ENCODE measurements at places on chromosomes 12 and 14. TPM values are rescaled to one million over a fixed set of nuclear protein-coding genes. Genes with fewer than 3 reads are reported as not detected.
A peak's percentile ranks its signal among the peaks of the same experiment; 100 is the strongest.

DNA sequence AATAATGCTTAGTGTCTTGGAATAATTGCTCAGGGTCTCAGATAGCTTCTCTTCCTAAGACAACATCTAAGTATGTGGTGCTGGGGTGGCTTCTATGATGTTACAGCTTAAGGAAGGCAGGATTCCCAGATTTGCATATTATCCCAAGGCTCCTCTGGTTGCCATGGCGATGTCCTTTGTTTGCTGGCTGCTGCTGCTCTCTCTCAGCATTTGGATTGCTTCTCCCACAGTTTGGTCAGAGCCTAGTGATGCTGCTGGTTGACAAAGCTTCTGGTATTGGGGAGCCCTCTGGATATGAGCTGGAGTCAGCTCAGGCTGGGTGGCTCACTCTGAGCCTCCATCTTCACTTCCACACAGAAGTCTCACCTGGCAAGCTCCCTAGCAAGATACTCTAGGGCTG, 56.4 kb upstream of the FBXO33 start:
- no peaks in the 10 kb centered on the region for H3K36me3 ChIP-seq
- H3K27ac ChIP-seq = no peak overlapping the region
- H3K4me1 ChIP-seq = no peaks in the 10 kb centered on the region
- no peak for DNase-seq

DNA sequence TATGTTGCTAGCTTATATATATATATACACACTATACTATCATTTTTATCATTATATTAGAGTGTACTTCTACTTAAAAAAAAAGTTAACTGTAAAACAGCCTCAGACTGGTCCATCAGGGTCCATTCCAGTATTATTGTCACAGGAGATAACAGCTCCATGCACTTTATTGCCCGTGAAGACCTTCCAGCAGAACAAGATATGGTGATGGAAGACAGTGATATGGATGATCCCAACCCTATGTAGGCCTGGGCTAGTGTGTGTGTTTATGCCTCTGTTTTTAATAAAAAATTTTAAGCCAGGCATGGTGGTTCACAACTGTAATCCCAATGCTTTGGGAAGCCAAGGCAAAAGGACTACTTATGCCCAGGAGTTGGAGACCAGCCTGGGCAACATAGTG, 86.2 kb downstream of the GCH1 start:
- H3K27me3 ChIP-seq = no peaks in the 10 kb centered on the region
- no peaks in the 10 kb centered on the region for H3K4me1 ChIP-seq

DNA sequence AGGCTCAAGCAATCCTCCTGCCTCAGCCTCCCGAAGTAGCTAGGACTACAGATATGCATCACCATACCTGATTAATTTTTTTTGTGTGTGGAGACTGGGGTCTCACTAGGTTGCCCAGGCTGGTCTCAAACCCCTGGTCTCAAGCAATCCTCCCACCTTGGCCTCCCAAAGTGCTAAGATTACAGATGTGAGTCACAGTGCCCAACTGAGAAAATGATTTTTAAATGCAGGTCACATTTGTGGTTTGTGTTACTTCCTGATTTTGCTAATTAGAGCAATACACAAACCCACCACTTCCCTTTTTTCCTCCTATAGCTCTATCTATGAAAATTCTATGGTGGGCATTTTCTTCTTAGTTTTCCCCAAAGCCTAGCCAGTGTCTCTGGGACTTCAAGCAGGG, 45.5 kb upstream of the TMEM263 start:
- H3K27ac ChIP-seq = no peak overlapping the region
- H3K4me3 ChIP-seq = no peak overlapping the region
- H3K4me1 ChIP-seq = no peaks in the 10 kb centered on the region
- no peaks in the 10 kb centered on the region for H3K36me3 ChIP-seq
- DNase-seq = no peak

DNA sequence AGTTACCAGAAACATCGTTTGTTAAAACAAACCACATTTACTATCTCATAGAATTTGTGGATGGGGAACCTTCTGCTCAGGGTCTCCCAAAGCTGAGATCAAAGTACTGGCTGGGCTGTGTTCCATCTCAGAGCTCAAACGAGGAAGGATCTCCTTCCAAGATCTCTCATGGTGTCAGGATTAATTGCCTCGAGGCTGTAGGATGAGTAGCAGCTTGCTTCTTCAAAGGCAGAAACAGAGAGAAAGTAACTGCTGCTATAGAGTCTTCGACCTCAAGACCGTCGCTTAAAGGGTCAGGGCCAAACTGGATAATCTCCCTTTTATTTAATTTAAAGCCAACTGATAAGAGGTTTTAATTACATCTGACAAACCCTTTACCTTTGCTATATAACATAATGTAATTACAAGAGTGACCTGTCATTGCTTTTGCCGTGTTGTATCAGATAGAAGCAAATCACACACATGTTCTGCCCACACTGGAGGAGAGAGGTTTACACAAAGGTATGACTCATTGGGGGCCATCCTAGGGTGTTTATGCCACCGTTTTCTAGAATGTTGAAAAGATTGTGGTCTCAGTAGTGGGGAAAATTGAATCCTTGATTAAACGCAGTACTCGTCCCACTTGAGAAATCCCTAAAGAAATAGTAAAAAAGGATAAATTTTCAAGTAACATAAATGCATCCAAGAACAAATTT, 868.8 kb upstream of the TMEM132C start:
- no peak for DNase-seq
- H3K36me3 ChIP-seq = no peaks in the 10 kb centered on the region
- H3K4me1 ChIP-seq = no peaks in the 10 kb centered on the region
- no peak overlapping the region for H3K27ac ChIP-seq
- H3K27me3 ChIP-seq = no peaks in the 10 kb centered on the region
- H3K4me3 ChIP-seq = no peak overlapping the region

DNA sequence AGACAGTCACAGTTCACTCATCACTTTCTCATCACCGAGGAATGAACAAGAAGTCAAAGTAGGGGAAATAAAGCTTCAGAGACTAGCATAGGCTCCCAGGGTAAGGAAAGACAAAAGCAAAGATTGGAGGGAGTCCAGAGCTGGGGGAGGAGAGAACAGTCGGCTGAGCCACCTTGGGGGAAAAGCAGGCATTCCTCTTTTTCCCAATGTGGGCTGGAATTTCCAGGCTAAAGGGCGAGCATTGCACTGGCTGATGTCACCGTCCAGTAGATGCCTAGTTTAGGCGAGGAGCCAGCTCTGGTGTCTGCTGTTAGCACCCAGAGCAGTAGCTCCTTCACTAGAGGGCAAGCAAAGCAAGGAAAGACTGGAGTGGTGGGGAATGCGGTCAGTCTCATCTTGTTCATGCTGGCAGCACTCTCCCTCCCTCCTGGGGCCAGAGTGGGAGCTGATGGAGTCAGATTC, 8.5 kb upstream of the KRT75 start:
- H3K27me3 ChIP-seq = no peaks in the 10 kb centered on the region
- H3K4me1 ChIP-seq = no peaks in the 10 kb centered on the region
- H3K27ac ChIP-seq = no peak overlapping the region

DNA sequence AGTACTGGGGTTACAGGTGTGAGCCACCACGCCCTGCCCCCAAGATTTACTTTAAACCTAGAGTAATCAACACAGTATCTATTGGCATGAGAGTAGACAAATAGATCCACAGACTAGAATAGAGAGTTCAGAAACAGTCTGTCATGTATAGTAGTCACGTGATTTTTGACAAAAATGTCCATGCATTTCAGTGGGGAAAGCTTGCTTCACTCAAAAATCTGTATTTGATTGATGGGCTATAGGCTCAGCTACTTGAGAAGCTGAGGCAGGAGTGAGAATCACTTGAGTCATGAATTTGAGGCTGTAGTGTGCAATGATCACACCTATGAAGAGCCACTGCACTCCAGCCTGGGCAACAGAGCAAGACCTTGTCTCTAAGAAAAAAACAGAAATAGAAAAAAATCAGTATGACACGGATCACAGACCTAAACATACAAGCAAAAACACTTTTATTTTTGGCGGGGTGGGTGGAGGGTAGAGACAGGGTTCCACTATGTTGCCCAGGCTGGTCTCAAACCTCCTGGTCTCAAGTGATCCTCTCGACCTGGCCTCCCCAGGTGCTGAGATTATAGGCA, 7.6 kb upstream of the ORAI1 start:
- no peak for DNase-seq
- no peak overlapping the region for H3K4me3 ChIP-seq
- no peaks in the 10 kb centered on the region for H3K27me3 ChIP-seq
- H3K36me3 ChIP-seq = no peaks in the 10 kb centered on the region

- H3K27me3 ChIP-seq = no peaks in the 10 kb centered on the region
- H3K4me1 ChIP-seq = peaks cover 18% of the 10 kb centered on the region
- no peak overlapping the region for H3K4me3 ChIP-seq
- no peak overlapping the region for H3K27ac ChIP-seq
Measured at GRCh38 chr14:29738950-29739349, 188.7 kb downstream of the PRKD1 start.

- H3K36me3 ChIP-seq = no peaks in the 10 kb centered on the region
- DNase-seq = no peak
- no peaks in the 10 kb centered on the region for H3K4me1 ChIP-seq
- H3K4me3 ChIP-seq = no peak overlapping the region
Measured at GRCh38 chr14:38003746-38004609, 203.7 kb upstream of the SSTR1 start.

GRCh38 chr12:14601692-14602478, 34.2 kb upstream of the PLBD1 start:
- no peak overlapping the region for H3K27ac ChIP-seq
- no peak for DNase-seq
- H3K36me3 ChIP-seq = no peaks in the 10 kb centered on the region
- no peaks in the 10 kb centered on the region for H3K27me3 ChIP-seq
- H3K4me3 ChIP-seq = no peak overlapping the region

DNA sequence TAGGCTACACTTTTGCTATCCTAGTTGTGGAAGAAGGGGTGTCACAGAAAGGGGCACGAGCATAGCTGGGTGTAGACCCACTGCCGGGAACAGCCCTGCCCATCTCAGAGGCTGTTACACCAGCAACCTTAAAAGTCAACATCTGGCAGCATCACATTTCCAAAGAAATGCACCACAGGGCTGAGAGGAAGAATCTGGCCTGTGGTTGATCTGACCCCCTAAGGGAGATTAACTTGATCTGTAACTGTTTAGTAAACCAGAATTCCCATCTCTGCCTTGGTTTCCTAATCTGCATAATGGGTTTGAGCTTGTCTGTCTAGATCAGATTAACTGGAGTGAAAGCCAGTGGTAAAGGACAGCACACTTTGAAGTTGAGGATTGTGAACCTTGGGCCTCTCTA, 1.3 kb downstream of the LRP1-AS start:
- peaks cover 80% of the 10 kb centered on the region for H3K4me1 ChIP-seq
- H3K27me3 ChIP-seq = no peaks in the 10 kb centered on the region
- no peaks in the 10 kb centered on the region for H3K36me3 ChIP-seq
- peak overlapping the region; percentile 62 for H3K27ac ChIP-seq
- no peak for DNase-seq

DNA sequence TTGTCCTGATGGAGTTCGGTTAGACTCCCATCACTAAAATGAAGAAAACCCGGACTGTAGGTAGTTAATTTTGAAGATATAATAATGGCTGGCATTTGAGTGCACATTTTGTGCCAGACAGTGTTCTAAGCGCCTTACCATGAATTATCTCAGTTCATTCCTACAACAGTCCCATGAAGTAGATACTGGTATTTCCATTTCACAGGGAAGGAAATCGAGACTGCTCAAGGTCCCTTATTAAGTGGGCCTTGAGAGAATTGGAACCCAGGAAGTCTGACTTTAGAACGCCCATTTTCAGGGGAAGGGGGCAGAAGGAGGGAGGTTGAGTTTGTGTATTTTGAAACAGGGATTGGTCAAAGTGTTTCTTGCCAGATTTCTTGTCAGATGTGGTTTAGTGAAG, 855 bp downstream of the MNAT1 start:
- peak overlapping the region; percentile 88 for H3K27ac ChIP-seq
- H3K4me1 ChIP-seq = peaks cover 15% of the 10 kb centered on the region
- H3K36me3 ChIP-seq = no peaks in the 10 kb centered on the region
- DNase-seq = no peak
- no peaks in the 10 kb centered on the region for H3K27me3 ChIP-seq
- peak overlapping the region; percentile 89 for H3K4me3 ChIP-seq

GRCh38 chr12:452667-453210, 7.0 kb upstream of the B4GALNT3 start:
- H3K36me3 ChIP-seq = no peaks in the 10 kb centered on the region
- no peaks in the 10 kb centered on the region for H3K27me3 ChIP-seq
- no peak overlapping the region for H3K4me3 ChIP-seq
- no peak overlapping the region for H3K27ac ChIP-seq

DNA sequence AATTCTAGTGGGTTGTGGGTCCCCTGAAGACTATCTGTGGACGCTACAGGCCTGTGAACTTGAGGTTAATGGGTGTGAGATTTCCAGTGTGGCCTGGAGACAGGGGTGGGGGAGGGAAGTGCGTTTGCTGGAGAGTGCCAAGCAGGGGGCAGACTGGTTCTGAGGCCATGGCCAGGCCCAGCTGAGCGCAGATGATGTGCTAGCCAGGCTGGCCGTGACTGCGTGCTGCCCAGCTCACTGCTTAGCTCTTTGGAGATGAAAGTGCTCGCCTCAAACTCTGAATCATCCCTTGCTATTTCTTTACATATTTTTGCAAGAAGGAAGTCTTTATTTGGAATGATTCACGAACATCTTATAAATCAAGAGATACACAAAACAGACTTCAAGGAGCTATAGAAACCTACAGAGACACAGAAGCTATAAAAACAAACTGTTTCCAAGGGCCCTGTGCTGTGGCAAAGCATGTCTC, 75.2 kb upstream of the PLEKHG3 start:
- H3K27me3 ChIP-seq = no peaks in the 10 kb centered on the region
- no peaks in the 10 kb centered on the region for H3K36me3 ChIP-seq
- no peaks in the 10 kb centered on the region for H3K4me1 ChIP-seq
- H3K4me3 ChIP-seq = no peak overlapping the region
- no peak overlapping the region for H3K27ac ChIP-seq

DNA sequence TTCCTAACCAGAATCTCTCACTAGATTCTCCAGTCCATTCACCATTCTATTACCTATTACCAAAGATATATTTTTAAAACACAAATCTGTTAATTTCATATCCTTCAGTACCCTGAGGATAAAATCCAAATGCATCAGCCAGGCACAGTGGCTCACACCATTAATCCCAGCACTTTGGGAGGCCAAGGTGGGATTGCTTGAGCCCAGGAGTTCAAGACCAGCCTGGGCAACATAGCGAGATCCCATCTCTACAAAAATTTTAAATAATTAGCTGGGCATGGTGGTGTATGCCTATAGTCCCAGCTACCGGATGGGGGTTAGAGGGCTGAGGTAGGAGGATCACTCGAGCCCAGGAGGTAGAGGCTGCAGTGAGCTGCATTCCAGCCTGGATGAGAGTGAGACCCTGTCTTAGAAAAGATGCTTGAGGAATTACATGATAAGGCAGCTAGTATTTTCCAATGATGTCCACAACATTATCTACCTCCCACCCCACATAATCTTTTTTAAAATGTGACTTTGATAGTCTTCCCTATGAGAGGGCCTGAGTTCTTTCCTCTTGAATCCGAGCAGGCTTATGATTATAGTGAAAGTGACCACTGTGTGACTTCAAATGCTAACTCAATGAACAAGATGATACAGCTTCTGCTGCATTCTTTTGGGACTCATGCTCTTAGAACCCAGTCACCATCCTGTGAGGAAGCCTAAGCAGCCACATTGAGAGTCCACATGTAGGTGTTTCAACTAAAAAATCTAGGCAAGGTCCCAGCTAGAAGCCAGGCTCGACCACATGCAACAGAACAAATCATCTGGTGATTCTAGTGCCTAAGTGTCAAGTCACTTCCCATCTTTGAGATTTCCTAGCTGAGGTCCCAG, 18.0 kb downstream of the HECTD1 start:
- no peaks in the 10 kb centered on the region for H3K36me3 ChIP-seq

Gene TAS2R8
- not detected for total RNA-seq

Gene OR4E2
- 0.19 TPM for total RNA-seq

Gene ISCA2
- total RNA-seq = 27.6 TPM

Gene KRT73
- total RNA-seq = not detected

Gene CCDC175
- total RNA-seq = 1.4 TPM

Gene PAPLN
- 24.5 TPM for total RNA-seq

Gene ATG2B
- 74.9 TPM for total RNA-seq
